ENCODE measurements at places on chromosomes 12 and 14.

GRCh38 chr12:85280984-85281630 lies 1.1 kb downstream of the ALX1 start:
- no peak for DNase-seq

DNA sequence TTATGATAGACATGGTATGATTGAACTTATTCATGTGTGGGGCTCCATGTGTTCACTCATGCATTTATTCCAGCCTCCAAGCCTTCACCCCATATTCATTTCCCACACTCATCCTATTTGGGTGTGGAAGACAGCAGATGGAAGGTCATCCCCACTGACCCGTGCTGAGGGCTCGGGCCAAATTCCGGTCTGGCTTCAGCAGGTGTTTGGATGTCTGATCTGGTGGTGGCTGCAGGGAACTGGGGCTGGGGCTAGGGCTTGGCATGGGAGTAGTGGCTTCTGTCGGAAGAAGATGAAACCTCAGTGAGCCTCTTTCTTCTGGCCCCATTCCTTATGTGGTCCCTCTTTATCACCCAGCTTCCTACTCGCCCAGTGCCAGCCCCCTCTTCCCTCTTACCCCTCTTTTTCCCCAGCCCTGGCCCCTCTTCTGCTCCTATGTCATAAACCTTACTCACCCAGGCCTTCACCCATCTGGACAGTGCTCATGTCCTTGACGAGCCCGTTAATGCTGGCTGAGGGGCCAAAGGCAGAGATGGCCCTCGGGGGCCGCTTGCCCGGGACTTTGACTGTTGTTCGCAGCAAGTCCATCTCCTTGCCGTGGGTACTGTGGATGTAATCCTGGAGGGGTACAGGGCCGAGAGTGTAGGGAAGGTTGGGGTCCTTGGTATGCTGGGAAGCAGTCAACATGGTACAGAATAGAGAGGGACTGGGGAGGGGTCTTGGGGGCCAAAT lies 8.0 kb downstream of the AGAP2 start:
- DNase-seq = no peak

DNA sequence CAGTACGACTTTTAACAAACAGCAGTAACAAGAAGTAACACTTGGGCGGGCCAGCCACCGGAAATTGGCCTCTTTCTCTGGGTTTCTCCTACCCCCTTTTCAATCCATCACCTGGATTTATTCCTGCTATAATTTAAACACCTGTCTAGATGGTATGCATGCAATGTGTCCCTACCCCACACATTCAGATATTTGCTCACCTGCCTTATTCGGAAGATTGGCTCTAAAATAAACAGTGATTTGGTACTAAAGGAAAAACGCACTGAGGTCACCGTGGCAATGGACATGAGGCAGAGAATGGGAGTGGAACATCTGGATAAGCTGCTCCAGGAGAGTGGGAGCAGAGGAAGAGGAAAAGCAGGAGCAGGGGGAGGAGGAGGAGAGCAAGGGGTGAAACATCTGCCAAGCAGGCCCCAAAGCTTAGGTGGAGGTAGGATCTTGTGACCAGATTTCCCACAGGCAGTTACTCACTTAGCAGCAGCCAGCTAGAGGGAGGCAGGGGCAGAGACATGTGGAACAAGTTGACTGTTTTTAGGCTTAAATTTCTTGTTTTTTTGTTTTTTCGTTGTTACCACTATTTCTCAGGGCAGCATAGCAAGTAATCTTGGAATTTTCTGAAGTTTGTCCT lies 150.9 kb downstream of the TTLL5 start:
- no peak for DNase-seq

DNA sequence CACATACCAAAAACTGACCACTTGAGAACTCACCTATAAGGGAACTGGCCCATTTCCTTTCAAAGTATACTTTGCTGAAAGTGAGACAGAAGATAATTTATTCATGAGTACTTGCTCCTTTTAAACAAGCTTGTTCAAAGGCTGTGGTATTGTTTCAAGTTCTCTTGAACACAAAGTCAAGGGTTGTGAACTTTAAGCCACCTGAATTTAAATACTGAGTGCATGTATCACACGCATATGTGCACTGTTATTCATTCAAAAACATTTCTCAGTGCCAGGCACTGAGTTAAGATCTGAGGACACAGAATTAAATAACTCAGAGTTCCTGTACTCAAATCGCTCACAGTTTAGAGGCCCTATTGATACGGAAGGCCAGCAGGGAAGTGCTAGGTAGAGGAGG lies 19.1 kb upstream of the LDHB start:
- DNase-seq = no peak

DNA sequence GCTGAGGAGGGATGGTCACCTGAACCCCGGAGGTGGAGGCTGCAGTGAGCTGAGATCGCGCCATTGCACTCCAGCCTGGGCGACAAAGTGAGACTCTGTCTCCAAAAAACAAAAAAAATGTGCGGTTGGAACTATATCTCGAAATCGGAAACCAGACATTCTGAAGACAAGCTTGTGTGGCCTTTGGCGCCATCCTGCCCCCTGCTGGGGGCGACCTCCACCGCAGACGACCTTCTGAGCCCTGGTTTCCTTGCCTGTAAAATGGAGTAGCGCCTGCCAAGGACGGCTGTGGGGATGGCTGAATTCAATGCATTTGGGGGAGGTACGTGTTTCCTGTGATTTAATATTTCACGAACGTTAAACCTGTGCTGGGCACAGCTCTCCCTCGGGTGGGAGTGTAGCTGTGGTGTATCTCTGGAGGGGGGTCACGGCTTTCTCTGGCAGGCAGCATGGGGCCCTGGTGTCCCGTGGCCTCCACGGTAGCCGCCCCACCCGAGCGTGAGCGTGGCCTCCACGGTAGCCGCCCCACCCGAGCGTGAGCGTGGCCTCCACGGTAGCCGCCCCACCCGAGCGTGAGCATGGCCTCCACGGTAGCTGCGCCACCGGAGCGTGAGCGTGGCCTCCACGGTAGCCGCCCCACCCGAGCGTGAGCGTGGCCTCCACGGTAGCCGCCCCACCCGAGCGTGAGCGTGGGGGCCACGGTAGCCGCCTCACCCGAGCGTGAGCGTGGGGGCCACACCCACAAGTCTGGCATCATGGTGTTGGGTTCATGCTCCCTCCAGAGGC lies 55.3 kb downstream of the LRCOL1 start:
- no peak for DNase-seq

GRCh38 chr14:99241325-99242010 lies 30.5 kb downstream of the BCL11B start:
- DNase-seq = peak; percentile 57

DNA sequence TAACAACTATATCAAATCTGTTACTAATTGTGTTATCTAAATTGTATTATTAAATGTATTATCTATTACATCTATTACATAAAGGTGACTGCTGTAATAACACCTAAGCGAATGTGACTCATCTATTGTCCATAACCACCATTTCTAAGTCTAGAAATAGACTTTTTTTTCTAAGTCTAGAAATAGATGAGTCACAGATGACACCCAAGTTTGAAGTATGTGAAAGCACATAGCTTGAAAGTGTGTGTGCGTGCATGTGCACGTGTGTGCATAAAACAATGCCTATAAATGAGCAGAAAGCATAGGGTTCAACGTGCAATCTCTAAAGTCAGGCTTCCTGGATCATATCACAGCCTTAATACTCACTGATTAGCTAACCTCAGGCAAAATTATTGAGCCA lies 451.3 kb upstream of the USP15 start:
- no peak for DNase-seq

DNA sequence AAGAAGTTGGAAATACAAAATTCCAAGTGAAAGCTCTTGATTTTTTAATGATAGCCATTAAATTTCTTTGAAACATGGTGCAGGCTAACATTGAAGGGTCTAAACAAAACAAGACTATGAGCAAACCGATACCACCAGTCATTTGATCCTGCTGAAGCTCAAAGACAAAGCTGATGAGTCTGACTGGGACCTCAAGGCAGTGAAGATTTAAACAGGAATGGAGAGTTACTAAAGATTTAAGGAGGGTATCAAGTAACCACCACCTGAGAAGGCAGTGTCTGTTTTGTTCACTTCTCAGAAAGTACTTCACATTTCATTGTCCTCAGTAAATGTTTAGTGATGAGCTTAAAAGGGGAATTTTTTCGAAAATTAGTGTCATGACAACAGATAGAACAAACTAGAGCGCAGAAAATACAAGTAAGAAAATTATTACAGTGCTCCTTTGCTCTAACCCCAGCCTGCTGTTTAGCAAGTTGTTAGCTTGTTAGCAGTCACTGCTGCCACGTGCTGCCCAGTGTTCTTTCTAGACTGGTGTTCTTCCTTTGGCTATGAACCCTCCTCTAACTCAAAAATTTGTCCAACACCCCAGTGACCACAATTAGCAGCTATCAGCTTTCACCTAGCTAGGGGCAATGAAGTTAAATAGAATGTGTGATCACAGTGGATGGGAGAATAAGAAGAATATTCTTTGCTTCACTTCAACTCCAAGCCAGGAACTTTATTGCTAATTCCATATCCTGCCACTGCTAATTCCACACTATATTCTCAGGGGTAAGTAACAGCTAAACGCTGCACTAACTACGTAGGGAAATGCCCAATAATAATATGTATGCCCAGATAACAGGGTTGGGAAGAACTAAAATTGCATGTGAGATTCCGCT lies 41.1 kb downstream of the YAF2 start:
- DNase-seq = no peak

DNA sequence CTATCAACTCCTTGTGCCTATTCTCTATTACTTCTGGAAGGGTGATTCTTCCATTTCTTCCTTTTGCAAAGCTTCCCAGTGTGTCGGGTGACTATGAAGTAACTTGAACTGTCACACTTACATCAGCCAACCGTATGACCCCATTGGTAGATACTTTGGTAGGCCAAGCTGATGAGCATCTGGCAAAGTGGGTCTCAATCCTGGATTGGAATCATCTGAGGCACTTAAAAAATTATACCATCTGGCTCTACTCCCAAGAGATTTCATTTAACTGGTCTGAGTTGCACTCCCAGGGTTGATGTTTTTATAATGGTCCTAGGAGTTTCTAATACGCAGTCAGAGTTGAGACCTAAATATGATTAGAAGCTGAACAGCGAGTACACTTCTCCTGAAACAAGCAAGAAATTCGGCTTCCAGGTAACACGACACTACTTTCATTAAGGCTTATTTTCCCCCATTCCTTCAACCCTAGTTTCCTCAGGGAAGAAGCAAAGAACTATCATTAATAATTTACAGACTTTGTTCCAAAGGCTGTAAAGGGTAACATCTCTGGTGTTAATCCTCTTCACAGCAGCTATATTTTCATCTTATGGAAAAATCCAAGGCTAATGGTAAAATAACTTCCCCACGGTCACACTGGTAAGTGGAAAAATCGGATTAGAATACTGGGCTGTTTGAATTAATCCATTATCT lies 76.8 kb downstream of the PDE6H start:
- DNase-seq = no peak

DNA sequence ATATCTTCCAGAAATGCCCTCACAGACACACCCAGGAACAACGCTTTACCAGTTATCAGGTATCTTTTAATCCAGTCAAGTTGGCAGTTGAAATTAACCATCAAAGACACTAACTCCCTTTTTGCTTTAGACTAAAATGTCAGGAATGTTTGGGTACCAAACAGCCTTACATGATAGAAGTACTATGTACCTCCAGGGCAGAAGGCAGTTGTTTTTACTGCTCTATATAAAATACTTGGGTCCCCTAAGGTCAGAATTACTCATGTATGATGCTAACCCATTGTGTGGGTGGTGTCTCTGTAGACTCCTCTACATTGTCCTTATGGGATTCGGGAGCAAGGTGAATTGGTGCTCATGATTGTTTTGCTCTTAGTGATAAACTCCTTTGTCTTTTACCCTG lies 492.5 kb upstream of the FLRT2 start:
- no peak for DNase-seq

All from activated CD4-positive, alpha-beta T cell treated with anti-CD3 and anti-CD28 coated beads for 4 hours (primary cell).